H54 (cell line): ENCODE measurements at places on chromosomes 3 and 15.

- DNase-seq = peak; percentile 22
Measured at GRCh38 chr15:32870240-32871033, 152.6 kb downstream of the GREM1 start.

GRCh38 chr3:51708216-51708845, 1.5 kb downstream of the GRM2 start:
- no peak for DNase-seq

- DNase-seq = no peak
Measured at GRCh38 chr3:126948980-126949535, 33.9 kb upstream of the PLXNA1 start.

DNA sequence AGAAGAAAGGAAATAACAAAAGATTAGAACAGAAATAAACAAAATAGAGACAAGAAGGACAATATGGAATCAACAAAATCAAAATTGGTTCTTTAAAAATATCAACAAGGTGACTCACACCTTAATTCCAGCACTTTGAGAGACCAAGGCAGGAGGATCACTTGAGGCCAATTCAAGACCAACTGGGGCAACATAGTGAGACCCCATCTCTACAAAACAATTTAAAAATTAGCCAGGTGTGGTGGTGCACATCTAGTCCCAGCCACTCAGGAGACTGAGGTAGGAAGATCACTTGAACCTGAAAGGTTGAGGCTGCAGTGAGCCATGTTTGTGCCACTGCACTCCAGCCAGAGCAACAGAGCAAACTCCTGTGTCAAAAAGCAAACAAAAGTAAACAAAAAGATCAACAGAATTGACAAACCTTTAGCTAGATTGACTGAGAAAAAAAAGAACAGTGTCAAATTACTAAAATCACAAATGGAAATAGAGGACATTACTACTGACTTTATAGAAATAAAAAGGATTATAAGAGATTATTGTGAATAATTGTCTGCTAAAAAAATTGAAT, 190.7 kb upstream of the CGNL1 start:
- DNase-seq = no peak

DNA sequence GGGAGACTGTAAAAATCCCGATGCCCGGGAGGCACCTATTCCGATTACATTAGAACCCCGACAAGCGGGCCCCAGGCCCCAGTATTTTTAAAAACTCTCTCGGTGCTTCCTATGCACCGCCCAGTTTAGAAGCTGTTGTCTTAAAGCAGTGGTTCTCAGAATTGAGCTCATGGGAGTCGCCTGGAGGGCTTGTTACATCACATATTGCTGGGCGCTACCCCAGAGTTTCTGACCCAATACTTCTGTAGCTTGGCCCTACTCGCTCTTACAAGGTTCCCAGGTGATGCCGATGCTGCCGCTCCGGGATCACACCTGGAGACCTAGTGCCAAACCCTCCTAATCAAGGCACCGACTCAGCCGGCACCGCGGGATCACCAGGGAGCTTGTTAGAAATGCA, 35.2 kb downstream of the CPN2 start:
- no peak for DNase-seq

DNA sequence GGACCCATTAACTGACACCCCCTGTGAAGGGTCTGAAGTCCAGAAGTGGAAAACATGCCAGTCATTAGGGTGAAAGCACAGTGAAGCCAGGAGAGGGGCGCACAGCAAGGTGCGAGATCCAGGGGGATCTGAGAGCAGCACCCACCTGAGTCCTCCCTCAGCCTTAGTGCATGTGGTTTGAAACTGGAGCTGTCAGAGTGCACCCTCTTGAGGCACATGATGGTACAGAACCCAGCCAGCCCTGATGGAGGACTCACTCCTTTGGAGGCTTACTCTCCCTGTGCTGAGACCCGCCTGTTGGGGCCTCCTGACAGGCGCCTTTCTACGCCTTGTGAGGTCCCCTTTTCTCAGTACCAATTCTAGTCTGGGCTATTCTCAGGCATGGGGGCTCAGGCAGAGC, 77.8 kb downstream of the IL20RB start:
- DNase-seq = peak; percentile 35

GRCh38 chr3:139974809-139975425, 39.9 kb downstream of the CLSTN2 start:
- no peak for DNase-seq

- no peak for DNase-seq
Measured at GRCh38 chr3:197882586-197882985, 67.4 kb upstream of the RPL35A start.

DNA sequence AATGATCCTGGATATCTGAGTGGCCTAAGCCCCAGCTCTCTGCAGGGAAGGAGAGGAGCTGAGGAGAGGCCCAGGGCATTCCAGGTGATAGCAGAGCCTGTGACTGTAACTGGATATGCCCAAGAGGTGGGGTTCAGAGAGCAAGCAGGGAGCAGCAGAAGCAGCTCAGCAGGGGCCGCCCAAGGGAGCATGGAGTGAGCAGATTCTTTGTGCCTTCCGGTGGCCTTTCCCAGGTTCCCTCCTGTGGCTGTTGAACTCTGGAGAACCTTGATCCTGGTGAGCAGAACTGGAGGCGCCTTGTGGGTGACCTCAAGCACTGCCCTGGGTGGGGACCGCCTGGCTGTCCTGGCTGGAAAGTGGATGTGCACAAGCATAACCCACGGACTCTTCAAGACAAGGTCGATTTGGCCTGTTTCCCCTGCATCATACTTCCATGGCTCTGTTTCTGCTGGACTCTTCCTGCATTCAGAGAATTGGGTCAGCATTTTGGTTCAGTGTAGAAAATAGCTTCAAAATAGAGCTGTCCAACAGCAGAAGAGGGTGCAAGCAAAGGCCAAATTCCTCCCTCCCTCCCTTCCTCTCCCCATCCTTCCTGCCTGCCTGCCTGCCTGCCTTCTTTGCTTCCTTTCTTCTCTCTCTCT, 76.1 kb downstream of the ARNT2 start:
- DNase-seq = no peak

DNA sequence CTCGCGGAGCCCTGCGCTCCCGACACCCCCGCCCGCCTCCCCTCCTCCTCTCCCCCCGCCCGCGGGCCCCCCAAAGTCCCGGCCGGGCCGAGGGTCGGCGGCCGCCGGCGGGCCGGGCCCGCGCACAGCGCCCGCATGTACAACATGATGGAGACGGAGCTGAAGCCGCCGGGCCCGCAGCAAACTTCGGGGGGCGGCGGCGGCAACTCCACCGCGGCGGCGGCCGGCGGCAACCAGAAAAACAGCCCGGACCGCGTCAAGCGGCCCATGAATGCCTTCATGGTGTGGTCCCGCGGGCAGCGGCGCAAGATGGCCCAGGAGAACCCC, 464 bp downstream of the SOX2 start:
- DNase-seq = no peak

DNA sequence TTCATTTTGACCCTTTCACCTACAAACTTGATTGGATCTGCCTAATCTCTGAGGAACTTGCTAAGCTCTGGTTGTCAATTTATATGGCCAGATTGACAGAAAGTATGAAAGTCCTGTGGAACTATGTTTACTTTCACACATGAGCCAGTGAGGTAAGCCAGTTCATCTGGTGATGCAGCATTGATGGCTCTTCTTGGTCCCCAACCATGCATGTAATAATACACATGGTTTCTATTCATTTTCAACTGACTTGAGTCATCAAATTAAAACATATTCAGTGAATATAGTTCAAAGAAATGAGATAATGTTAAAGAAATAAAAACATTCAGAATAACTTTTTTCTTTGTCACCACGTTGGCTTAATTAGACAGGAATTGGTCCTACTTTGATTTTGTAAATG, 336.1 kb upstream of the THBS1 start:
- DNase-seq = no peak

- DNase-seq = no peak
Measured at GRCh38 chr15:89801471-89802195, 13.0 kb downstream of the ANPEP start.

GRCh38 chr3:54123776-54124196, 1.4 kb downstream of the CACNA2D3 start:
- no peak for DNase-seq

DNA sequence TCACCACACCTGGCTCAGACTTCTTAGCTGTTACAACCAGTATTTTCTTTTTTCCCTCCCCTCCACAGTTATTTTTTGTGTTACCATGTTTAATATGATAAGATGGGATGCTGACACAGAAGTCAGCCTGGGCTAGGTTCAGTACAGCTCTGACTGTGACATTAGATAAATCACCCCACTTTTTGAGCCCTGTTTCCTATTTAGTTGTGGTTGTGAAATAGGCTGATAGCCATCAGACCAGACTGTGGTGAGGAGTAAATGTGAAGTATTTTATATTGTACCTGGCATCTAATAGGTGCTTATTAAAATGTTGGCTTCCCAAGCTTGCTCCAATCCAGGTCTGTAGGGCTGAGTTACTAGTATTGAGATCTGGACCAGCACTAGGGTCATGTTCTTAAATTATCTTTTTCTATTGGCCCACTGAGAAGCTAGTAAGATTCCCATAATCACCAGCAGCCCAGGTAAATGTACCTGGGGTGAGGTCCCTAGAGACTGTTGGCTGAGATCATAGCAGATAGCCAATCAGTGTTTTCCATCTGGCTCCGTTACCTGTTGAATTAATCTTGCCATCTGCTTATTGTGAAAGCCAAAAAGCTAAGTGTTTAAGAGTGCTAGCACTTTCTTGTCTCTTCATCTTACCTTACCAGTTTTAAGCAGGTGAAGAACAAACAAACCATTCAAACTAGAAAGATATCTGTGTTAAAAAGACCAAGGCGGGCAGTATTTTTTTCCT, 61.0 kb downstream of the CCK start:
- no peak for DNase-seq

DNA sequence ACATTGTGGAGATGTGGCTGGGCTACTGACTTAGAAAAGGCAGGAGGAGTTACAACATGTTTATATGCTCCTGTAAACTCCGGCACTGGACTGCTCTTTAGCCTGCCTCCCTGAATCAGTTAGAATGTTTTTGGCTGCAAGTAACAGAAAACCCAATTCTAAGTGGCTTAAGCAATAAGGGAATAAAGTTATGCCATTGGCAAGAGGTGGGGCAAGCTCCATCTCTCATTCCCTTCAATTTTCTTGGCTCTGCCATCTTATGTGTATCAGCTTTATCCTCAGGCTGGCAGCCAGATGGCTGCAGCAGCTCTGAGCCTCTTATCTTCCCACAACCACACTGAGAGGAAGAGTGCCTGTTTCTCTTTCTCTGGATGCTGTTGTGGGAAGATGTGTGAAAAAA, 22.4 kb upstream of the MEIS2 start:
- DNase-seq = no peak

GRCh38 chr15:58282060-58282708, 144.0 kb downstream of the AQP9 start:
- DNase-seq = no peak

GRCh38 chr15:41492597-41493204, 973 bp upstream of the ITPKA start:
- no peak for DNase-seq

DNA sequence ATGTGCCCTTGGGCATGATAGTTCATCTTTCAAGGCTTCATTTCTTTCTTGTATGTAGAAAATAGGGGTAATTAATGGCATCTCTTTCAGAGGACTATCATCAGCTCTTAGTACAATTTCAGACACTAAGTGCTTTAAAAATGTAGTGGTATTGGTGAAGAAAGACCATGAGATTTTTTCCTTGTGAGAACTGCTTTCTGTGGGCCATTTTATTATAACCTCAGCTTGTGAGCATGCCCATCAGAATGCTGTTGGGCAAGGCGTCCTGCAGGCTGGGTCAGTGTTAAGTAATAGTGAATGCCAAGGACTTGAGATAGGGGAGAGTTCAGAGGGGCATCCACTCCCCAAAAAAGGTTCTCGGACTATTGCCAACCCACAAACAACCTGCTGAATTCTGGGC, 187.9 kb downstream of the GHSR start:
- DNase-seq = no peak

DNA sequence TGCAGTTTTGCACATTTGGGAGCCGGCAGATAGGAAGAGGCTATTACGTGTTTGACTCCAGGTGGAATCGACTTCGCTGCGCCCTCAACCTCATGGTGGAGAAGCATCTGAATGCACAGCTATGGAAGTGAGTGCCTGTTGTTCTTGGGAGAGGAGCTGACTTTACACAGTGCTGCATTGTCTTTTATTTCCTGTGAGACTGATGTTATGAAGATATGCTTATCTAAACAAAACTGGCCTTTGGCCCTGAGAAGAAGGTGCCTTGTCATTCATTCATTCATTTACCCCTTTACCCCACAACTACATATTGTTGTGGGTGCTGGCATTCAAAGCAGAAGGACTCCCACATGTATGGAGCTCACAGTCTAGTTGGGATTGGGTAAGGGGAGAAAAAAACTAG, 32.6 kb downstream of the PSMD6 start:
- no peak for DNase-seq

GRCh38 chr3:122825460-122825859, 30.6 kb downstream of the SLC49A4 start:
- DNase-seq = no peak

DNA sequence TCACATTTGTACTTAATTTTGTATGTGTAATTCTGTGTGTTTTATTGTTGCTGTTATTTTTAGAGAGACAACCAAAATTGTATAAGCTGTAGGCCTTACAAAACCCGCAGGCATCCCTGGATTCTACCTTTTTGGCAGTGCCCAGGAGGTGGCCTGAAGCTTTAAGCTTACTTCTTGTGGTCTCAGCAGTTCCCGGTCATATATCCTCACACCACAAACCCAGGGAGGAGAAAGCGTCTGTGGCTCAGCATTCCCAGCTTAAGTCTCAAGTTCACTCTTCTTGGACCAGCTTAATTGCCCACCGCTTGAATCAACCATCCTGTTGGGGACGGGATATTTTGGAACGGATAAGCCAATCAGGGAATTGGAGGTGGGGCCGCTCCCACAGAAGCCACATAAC, 36.7 kb downstream of the C2CD4A start:
- DNase-seq = no peak

GRCh38 chr15:77026501-77027110, 31.7 kb downstream of the PSTPIP1 start:
- no peak for DNase-seq

GRCh38 chr15:92061511-92062195, 208.1 kb downstream of the SLCO3A1 start:
- no peak for DNase-seq

- no peak for DNase-seq
Measured at GRCh38 chr3:35263477-35263876, 375.8 kb upstream of the ARPP21 start.

DNA sequence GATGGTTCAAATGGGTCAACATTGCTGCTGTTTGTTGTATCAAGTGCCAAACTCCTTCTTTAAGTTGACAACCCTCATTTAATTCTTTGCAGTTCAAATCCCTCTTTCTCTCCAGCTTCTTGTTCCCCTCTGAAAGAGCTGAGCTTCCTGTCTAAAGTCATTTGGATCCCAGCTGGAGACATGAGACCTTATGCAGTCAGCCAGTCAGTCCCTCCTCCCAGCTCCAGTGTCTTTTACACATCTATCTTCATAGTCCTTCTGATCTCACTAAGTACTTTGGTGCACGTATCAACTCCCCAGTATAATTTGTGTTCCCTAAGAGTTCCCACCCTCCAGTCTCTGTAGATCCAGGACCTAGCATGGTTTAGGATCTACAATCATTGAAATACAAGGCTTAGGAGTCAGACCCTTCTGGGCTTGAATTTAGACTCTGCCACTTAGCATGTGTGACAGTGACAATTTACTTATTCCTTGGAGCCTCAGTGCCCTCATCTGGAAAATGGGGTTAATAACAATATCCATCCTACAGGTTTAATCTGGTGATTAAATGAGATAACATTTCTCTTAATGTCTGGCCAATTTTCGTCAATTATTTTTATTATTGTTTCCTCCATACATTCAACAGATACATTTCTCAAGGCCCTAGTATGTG, 102.8 kb upstream of the SEMA6D start:
- no peak for DNase-seq
